Testis (tissue), 5 donors: ENCODE measurements at places on chromosomes 2 and 18. TPM values are rescaled to one million over a fixed set of nuclear protein-coding genes. Genes with fewer than 3 reads are reported as not detected.

EVA1A gene
- total RNA-seq = 10.3 TPM

GKN1 gene
- not detected for total RNA-seq

TAF4B gene
- 55.9 TPM for total RNA-seq

IL1RL2 gene
- 0.31 TPM for total RNA-seq

KRTCAP3 gene
- 6.8 TPM for total RNA-seq

SPRED2 gene
- 14.1 TPM for total RNA-seq

DSEL gene
- total RNA-seq = 5.7 TPM

KIF1A gene
- 42.1 TPM for total RNA-seq

LYG2 gene
- 1.7 TPM for total RNA-seq

DNA sequence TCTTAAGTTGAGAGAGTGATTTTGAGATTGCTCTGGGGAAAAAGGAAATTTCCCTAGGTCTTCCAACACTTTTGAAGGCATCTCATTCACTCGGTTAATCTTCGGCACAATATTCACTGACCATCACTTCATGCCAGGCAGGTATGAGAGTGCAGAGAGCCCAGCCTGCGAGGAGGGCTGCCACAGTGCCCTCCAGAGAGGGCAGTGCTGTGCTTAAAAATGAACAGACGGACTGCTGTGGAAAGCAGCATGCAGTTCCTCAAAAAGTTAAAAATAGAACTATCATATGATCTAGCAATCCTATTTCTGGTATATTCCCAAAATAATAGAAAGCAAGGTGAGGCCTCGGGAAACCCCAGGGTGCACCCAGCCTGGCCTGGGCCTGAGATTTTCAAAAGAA is 374.9 kb upstream of the RAB6C start:
- no peaks in the 10 kb centered on the region for H3K27me3 ChIP-seq
- no peaks in the 10 kb centered on the region for H3K4me1 ChIP-seq
- H3K36me3 ChIP-seq = no peaks in the 10 kb centered on the region
- no peak overlapping the region for H3K4me3 ChIP-seq

DNA sequence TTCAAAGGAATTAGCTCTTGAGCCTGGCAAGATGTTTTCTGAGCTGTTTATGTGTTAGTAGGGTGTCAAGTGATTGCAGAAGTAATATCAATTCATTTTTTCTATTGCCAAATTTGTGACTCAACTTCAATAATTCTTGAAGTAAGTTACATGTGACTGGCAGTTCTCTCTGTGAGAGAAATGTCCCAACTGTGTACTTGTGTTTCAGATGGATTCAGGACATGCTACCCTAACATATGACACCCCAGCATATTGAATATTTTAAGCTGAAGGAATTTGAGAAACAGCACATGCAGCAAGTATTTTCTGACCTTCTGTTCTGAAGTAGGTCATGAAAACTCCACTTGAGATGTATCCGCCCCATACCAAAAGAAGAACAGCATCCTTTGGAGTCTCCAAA is 263.6 kb downstream of the XIRP2 start:
- no peaks in the 10 kb centered on the region for H3K27me3 ChIP-seq
- no peak overlapping the region for H3K4me3 ChIP-seq
- no peak for DNase-seq
- no peaks in the 10 kb centered on the region for H3K36me3 ChIP-seq
- H3K4me1 ChIP-seq = no peaks in the 10 kb centered on the region

- H3K27me3 ChIP-seq = no peaks in the 10 kb centered on the region
- H3K4me1 ChIP-seq = no peaks in the 10 kb centered on the region
- H3K4me3 ChIP-seq = no peak overlapping the region
- H3K27ac ChIP-seq = no peak overlapping the region
Measured at GRCh38 chr2:104412384-104412783, 441.5 kb upstream of the POU3F3 start.

DNA sequence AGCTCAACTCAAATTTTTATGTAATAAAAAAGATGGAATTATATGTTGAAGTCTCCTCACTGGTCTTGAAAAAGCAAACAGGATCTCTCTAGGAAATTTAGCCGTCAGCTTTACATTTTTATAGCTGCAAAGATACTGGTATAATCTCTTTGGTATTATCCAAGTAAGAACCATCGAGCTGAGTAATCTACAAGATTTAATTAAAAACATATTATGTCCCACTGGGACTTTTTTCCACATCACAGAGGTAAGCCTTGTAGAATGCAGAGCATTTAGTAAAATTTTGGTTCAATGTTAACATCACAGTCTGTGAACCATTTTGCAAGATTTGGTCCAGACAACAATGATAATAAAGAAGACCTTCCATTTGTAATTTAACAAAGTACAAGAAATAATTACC is 162.6 kb upstream of the SLC39A10 start:
- H3K4me1 ChIP-seq = no peaks in the 10 kb centered on the region
- no peak overlapping the region for H3K4me3 ChIP-seq
- H3K27me3 ChIP-seq = no peaks in the 10 kb centered on the region

- H3K4me1 ChIP-seq = no peaks in the 10 kb centered on the region
- no peak for DNase-seq
- H3K27ac ChIP-seq = no peak overlapping the region
- no peak overlapping the region for H3K4me3 ChIP-seq
- no peaks in the 10 kb centered on the region for H3K36me3 ChIP-seq
Measured at GRCh38 chr2:5449867-5450266, 242.3 kb upstream of the SOX11 start.

DNA sequence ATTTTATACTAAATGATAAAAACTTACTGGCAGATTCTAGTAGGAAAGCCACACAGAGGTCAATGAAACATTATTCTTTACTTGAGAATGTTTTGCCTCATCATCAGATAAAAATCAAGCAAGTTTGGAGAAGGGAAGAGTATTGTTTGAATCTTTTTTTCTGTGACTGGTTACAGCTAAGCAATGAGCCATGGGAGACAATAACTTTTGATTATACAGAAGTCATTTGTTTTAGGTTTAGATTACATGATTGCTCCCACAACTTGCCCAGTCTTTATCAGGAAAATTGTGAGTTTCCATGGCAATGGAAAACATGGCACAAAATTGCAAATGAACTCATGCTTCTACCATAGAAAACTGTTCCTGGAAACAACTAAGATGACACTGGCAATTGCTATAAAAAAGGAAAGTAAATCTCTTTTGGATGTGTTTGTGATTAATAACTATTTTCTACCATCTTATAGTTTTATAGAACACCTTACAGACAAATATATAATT is 476.8 kb downstream of the MBD2 start:
- no peaks in the 10 kb centered on the region for H3K27me3 ChIP-seq
- no peak overlapping the region for H3K4me3 ChIP-seq
- H3K36me3 ChIP-seq = no peaks in the 10 kb centered on the region
- no peak for DNase-seq
- no peak overlapping the region for H3K27ac ChIP-seq

GRCh38 chr18:61459896-61460648 is 126.8 kb downstream of the CDH20 start:
- H3K4me1 ChIP-seq = no peaks in the 10 kb centered on the region
- no peaks in the 10 kb centered on the region for H3K27me3 ChIP-seq
- no peak for DNase-seq
- H3K36me3 ChIP-seq = no peaks in the 10 kb centered on the region
- H3K4me3 ChIP-seq = no peak overlapping the region

DNA sequence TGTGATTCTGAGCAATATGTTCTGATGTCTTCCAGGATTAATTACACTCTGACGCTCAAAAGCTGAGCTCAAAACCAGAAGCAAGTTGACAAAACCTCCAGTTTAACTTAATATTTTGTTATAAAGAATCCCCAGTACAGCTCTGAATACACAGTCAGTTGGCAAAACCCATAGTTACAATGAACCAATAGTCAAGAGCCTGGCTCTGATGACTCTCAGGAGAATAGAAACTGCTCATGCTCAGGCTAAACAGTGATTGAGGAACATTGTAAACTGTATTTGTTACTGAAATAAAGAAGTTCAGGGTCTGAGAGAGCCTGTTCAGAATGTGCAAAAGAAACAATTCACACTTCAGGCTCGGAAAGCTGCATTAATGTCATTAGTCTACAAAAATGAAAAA is 1565.9 kb downstream of the SUCLG1 start:
- no peak overlapping the region for H3K4me3 ChIP-seq
- no peaks in the 10 kb centered on the region for H3K27me3 ChIP-seq
- H3K36me3 ChIP-seq = no peaks in the 10 kb centered on the region

DNA sequence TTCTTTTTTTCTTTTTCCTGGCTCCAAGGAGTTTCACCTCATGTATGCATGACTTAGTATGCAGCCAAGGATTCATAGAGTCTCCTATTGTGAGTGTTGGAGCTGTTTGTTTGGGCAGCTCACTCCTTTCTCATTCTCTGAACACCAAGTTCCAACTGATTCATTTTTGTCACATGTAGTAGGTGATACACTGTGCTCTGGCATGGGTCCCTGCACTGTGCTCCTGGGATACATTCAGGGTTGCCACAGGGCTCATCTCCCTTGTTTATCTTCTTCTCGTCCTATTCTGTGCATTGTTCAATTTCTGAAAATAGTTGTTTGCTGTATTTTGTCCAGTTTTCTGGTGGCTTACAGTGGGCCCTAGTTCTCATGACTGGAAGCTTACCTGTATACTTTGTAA is 96.8 kb downstream of the ZNF407 start:
- DNase-seq = no peak
- H3K4me1 ChIP-seq = no peaks in the 10 kb centered on the region
- no peaks in the 10 kb centered on the region for H3K36me3 ChIP-seq
- no peak overlapping the region for H3K4me3 ChIP-seq

DNA sequence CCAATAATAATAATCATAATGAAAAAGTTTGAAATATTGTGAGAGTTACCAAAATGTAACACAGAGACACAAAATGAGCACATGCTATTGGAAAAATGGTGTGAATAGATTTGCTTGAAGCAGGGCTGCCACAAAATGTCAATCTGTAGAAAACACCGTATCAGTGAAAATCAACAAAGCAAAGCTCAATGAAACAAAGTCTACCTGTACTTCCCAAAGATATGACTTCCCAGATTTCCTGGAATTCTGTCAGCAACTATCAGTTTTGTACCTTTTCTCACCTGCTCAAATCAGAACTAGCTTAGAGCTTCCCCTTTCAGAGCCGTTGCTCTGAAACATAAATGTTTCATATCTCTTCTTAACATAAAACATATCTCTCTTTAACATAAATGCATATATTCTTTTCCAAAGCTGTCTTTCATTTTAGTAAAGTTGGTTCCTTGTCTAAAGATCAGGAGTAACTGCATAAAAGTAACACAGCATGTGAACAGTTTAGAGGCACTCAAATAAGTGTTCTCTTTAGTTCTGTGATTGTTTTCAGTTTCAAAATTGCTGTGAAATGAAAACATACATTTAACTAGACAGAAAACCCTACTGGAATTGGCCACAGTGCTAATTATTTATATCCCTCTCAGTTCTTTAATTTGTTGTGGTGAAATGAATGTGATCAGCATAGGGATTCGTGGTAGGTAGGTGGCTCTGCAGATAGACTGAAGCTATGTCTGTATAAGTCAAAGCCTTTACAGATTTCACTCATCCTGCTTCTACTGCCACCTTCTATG is 262.5 kb downstream of the KCNJ3 start:
- no peaks in the 10 kb centered on the region for H3K4me1 ChIP-seq
- H3K4me3 ChIP-seq = no peak overlapping the region
- H3K27ac ChIP-seq = no peak overlapping the region

DNA sequence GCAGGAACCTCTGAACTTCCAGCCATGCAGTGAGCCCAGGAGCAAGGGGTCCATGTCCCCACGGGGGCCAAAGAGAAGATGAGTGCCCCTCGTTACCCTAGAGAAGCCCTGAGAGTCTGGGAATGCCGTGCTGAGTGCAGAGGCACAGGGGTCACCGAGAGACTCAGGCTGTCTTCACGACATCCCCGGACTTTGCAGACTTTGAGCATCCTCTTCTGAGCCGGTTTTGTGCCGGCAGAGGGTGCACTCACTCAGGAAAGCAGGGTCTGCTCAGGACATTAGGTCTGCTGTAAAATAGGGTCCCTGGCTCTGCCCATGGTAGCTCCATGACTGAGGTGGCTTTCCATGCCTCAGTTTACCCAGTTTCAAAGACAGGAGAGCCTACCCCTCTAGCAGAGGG is 71.0 kb downstream of the GALNT14 start:
- no peaks in the 10 kb centered on the region for H3K36me3 ChIP-seq
- H3K27me3 ChIP-seq = no peaks in the 10 kb centered on the region
- no peaks in the 10 kb centered on the region for H3K4me1 ChIP-seq
- no peak for DNase-seq
